ENCODE measurements at places on chromosomes 3 and 15.

GRCh38 chr3:21729331-21729730 lies 21.7 kb downstream of the ZNF385D start:
- DNase-seq = no peak

- no peak for DNase-seq
Measured at GRCh38 chr3:134959516-134959915, 164.5 kb downstream of the EPHB1 start.

DNA sequence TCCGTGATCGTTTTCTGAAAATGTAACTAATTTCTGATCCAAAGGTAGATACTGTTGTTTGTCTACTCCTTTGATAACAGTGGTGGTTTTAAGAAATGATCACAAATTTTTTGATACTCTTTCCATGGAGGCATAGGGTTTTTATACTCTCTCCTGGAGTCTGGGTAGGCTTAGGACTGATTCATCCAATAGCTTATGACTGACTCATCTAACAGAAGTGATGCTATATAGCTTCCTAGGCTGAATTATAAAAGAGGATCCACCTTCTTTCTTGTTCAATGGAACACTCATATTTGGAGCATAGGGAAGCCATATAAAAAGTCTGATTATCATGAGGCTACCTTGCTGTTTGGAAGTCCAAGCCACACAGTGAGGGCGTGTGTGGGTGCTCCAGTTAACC lies 84.3 kb downstream of the CHST2 start:
- no peak for DNase-seq

DNA sequence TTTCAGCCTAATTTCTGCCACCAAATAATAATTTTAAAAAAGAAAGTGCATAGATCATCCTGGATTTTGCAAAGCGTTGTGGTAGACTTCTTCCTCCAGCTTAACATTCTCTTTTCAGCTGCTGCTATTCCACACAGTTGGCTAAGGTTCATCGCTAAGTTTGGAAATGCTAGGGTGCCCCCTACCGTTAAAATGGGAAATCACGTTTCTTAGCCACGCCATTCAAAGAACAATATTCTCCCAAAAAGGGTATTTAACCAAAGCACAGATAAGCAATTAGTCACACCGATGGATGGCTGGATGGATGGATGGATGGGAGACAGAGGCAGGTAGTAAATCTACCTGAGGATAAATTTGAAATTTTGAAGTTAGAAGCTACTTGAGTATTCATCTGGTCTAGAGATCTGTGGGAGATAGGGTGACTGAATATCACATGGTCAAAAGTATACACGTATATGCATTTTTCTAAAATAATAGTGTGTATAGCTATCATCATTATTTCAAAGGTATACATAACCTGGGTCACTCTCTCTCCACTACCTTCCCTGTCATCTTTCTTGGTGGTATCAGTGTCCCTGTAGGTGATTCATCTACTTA lies 67.2 kb downstream of the EFHB start:
- peak; percentile 22 for DNase-seq

- DNase-seq = no peak
Measured at GRCh38 chr15:59873644-59874272, 130.4 kb upstream of the FOXB1 start.

- DNase-seq = no peak
Measured at GRCh38 chr3:95438274-95438673, 1375.4 kb downstream of the NSUN3 start.
